ENCODE measurements at places on chromosomes 3 and 15.

GRCh38 chr3:182692695-182693094 lies 100.6 kb upstream of the ATP11B start:
- no peak for DNase-seq

- DNase-seq = no peak
These were observed 136.1 kb upstream of the RBMS3 start for GRCh38 chr3:29144807-29145206.

- no peak for DNase-seq
These were observed 192.0 kb downstream of the UBE3A start for GRCh38 chr15:25246641-25247406.

DNA sequence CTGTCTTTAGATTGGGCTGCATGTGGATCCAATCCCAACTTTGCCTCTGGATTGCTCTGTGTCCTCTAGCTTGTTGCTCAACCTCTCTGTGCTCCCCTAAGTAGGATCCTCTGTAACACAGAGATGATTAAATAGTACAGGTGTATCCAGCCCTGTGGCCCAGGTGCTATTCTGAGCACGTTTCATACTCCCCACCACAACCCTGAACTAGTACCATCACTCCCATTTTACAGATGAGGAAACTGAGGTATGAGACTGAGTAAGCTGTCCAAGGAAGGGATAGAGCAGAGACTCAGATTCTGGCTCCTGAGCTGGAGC lies 7.2 kb downstream of the ISG20 start:
- DNase-seq = no peak

DNA sequence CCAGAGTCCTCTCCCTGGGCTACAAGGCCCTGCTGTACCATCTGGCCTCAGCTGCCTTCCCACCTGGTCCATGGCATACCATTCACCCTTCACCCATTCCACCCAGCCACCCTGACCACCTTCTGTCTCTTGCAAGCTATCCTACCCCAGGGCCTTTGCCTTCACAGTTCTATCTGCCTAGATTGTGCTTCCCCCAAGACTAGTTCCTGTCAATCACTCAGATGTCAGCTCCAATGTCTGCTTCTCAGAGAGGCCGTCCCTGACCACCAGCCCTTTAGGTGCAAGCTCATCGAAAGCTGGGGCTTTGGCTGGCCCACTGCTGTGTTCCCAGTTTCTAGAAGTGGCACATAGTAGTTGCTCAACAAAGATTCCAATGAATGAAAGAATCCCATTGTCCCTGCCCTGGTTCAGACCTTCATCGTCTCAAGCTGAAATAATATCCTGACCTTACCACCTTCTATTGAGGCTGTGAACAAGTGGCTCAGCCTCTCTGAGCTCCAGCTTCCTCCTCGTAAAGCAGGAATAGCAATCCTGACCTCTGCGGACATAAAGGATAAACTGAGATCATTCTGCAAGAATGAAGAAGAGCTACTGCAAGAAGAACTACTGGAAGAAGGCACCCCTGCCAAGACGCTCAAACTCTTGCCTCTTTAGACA lies 15.8 kb downstream of the EFCAB12 start:
- no peak for DNase-seq

DNA sequence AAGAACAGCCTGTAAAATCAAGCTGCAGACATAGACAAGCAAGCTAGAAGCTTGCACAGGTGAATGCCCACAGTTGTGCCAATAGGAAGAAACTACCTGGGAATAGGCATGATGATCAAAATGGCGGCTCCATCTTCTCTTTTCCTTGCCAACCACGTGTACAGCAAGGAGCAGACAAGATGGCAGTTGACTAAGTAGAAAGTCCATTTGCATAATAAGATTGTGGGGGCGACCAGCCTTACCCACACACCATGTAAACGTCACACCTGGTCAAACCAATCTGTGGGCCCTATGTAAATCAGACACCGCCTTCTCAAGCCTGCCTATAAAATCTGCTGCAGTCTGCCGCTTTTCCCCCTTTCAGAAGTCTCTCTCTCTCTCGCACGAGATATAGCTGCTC lies 25.1 kb upstream of the ANKRD34C start:
- no peak for DNase-seq

DNA sequence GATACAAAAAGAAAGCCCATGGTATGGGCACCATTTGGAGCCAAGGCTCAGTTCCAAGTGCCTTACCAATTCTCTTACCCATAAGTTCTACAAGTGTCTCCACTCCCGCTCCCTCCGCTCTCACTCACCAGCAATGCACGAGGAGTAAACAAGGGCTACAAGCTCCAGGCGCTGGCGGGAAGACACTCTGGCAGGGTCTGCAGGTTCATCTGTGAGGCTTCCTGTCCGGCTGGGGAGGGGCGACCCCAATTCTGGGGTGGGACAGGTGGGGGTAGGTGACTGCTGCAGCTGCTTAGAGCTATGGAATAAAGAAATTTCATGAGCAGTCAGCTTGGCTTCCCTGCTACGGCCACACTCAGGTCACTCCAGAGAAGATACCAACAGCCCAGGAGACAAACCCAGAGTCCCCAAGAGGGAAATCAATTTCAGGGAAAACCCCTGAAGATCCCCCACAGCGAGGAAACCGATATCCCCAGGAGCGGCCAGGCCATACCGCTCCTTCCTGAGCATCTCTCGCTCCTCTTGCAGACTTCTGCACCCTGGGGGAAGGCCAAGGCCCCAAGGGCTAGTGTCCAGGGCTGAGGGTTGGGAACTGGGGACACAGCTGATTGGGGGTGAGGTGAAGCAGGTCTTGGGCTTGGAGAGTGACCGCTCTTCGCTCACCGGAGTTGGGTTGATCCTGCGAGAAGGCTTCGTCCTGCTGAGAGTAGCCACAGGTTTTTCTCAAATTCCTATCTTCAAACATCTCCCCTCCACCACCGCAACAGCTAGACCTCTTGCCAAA lies 1.4 kb downstream of the CDAN1 start:
- DNase-seq = no peak

GRCh38 chr3:70703305-70704102 lies 391.1 kb upstream of the MDFIC2 start:
- DNase-seq = no peak

All from stimulated activated CD4-positive, alpha-beta T cell treated with anti-CD3 and anti-CD28 coated beads, Interleukin-1b, Interleukin-23, amount 100 ng/mL, for 24 hours (primary cell).